ENCODE measurements at places on chromosomes 16 and 17.
A peak's percentile ranks its signal among the peaks of the same experiment; 100 is the strongest.

- DNase-seq, result no peak
Observed at GRCh38 chr17:41352597-41353366, 2.2 kb upstream of the KRT33A start.

- DNase-seq, result no peak
Observed at GRCh38 chr17:65723431-65724151, 162.1 kb upstream of the AXIN2 start.

DNA sequence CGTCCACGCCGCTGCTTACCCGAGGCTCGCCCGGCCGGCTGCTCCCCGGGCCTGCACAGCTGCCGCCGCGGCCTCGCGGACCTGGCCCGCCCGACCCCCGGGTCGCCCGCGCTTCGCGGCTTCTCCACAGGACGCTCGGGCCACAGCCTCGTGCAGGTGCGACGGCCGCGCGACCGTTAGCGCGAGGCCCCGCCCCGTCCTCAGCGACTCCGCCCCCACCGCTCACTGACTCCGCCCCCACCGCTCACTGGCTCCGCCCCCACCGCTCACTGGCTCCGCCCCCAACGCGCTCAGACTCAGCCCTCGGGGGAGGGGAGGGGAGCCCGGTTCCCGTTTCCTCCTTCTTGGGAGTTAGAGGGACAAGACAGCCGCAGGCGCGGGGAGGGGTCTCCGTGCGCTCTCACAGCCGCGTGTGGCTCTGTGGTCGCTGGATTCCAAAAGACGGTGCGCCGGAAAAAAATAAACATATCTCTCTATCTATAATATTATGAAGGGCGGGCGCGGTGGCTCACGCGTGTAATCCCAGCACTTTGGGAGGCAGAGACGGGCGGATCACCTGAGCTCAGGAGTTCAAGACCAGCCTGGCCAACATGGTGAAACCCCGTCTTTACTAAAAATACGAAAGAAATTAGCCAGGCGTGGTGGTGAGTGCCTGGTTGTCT, at the start of gene MEIOB:
MEIOB (minus strand) TSS at position 191 of the 662 bp plus-strand sequence. CDS start 3,989 bp downstream, outside the sequence.
- DNase-seq, result peak; percentile 30

GRCh38 chr17:33777674-33778073, 477.4 kb upstream of the CCL2 start:
- no peak for DNase-seq

DNA sequence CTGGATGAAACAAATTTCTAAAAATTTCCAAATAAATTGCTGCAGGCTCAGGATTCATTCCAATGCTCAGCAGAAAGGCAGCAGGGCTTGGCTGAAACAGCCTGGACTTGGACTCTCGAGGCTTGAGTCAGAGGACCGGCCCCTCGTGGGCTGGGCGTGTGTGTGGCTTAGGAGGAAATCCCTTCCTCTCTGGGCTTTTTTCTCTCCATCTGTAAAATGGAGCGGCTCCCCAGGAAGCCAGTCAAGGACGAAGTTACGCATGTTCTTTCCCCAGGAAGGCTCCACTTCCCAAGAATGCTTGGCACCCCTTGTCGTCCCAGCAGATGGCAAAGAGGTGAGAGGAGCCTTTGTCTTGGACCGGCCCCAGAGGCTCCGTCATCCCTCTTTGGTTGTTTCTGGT, 13.5 kb downstream of the SLC46A1 start:
- no peak for DNase-seq

- DNase-seq, result peak; percentile 33
Observed at GRCh38 chr17:75345514-75346167, 56.4 kb upstream of the SLC25A19 start.

DNA sequence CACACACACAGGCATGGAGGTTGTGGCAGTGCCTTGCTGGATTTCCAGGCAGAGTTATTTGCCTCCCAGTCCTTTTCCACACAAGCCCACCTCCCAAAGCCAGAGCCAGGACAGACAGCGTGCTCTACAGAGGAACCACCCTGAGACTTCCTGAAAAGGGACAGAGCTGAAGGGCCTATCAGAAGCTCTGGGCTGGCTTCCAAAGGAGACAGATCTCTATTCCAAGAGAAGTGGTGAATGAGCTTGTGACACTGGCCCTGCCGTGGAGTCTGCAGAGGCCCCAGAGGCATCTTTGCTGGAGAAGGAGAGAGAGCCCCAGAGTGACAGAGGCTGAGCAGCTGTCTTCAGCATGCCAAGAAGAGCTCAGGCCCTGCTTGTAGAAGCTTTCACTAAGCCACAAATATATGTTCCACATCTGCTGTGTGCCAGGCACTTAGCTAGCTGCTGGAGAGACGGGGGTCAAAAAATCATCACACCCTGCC, 8.3 kb upstream of the LPCAT2 start:
- no peak for DNase-seq

DNA sequence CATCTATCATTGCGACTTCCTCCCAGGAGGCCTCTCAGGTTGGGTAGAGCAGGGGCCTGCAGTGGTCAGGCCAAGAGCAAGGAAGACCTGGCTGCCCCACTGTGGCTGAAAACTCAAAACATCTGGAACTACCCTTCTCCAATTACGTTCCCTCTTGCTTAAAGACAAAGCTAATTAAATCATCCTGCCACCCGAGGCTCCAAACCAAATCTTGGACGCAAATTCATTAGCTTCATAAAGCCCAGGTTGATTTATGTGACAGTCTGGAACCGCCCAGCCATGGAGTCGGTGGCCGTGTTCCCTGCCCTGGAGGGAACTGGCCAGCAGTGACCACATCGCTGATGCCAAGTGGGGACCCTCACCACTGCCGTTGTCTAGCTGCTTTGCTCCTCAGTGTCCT, 21.4 kb downstream of the GRIN2C start:
- no peak for DNase-seq

DNA sequence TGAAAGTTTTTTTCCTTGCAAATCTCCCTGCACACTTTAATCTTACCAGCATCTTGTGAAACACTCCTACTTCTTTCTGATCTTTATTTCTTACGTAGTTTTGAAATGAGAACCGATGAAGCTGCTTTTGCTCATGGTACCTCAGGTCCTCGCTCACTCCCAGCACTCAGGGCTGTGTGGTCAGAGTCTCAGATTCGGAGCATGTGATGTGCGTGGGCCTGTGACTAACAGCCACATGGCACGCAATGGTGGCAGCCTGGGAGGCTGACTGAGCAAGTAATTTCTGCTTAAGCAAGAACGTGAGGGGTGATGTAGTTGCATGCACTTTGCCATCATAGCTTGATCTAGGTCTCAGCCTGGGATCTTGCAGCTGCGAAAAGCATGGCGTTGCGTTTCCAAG, 624.3 kb downstream of the MAF start:
- DNase-seq, result peak; percentile 37

GRCh38 chr17:4573669-4574068, 10.7 kb upstream of the SMTNL2 start:
- DNase-seq, result peak; percentile 44

DNA sequence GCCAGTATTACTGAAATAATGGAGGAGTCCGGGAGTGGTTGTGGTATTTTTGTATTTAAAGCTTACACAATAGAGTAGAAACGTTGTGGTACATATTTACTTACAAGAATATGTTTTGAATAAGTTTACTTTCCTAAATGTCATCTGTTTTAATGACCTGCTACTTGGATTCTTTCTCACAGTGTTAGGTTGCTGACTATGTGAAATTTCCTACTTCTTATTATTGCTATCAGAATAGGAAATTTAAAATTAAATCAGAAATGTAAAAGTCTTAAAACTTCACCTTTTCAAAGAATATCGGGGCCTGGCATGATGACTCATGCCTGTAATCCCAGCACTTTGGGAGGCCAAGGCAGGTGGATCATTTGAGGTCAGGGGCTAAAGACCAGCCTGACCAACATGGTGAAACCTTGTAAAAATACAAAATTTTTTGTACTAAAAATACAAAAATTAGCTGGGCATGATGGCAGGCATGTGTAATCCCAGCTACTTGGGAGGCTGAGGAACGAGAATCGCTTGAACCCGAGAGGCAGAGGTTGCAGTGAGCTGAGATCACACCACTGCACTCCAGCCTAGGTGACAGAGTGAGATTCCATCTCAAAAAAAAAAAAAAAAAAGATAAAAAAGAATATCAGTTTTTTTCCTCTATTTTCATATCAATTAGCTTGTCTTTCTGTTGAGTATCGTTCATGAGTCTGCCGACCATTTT, 77.8 kb downstream of the VMP1 start:
- no peak for DNase-seq

GRCh38 chr17:59671386-59671785, 35.8 kb downstream of the PTRH2 start:
- DNase-seq, result no peak

GRCh38 chr17:77451245-77451893, 310.6 kb downstream of the SEC14L1 start:
- DNase-seq, result peak; percentile 68

DNA sequence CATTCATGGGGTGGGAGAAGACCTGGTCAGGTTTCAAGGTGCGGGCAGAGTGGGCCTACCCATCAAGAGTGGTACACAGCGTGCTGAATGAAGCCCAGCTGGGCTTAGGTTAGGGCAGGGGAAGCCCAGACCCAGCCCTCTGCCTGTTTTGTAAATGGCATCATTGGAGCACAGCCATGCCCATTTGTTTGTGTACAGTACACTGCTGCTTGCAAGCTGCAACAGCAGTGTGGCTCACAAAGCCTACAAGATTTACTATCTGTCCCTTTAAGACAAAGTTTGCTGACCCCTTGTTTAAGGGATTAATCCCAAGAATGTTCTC, 230.1 kb upstream of the TNRC6C start:
- no peak for DNase-seq

All from stimulated activated CD8-positive, alpha-beta memory T cell treated with anti-CD3 and anti-CD28 coated beads, Interleukin-2, amount 100 ng/mL, for 48 hours (primary cell).